ENCODE measurements at places on chromosomes 3 and 15. TPM values are rescaled to one million over a fixed set of nuclear protein-coding genes. Genes with fewer than 3 reads are reported as not detected.

DNA sequence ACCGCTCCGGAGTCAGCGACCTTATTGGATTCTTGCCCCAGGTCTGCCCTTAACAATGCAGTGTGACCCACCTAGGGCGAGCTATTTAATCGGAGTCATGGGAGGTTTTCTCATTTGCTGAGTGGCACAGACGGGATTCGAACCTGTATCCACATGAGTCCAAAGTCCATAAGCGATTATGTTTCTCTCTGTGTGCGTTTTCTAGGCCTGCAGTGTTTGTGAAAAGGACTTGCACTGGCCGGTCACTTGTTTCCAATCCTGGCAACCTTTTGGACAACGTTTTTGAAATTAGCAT lies 691 bp upstream of the HDGFL3 start:
- DNase-seq, result no peak

DNA sequence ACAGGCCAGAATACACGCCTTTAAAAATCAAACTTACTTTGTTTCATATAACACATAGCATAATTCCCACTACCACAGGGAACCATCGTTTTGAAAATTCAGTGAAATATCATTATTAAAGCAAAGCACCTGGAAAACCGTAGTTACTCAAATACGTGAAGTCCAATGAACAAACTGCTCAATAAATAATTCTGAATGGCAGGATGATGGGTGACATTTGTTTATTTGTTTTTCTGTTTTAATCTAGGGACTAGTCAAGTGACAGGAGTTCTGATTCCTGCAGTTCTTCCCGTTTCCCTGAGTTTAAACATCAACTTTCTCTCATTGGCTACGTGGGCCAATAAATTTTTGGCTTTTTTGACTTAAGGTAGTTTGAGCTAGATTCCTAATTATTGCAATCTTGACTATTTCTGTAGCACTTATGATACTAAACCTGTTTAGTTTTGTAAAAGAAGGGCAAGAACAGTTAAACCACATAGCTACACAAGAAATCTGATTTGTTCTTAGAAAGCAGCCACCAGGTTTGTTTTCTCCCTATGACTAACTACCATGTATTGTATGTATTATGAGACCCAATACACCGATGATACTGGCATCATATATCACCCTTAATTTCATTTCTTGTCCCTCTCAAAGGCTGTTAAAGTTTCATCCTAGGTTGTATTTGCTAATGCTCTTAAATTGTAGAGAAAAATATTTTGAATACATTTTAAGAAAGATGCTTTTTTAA lies 411.2 kb downstream of the SHQ1 start:
- DNase-seq, result no peak

GRCh38 chr3:193586526-193586925 lies 6.5 kb upstream of the OPA1 start:
- no peak for DNase-seq

The SLC27A2 gene
- 36.4 TPM for total RNA-seq

The RHCG gene
- not detected for total RNA-seq

DNA sequence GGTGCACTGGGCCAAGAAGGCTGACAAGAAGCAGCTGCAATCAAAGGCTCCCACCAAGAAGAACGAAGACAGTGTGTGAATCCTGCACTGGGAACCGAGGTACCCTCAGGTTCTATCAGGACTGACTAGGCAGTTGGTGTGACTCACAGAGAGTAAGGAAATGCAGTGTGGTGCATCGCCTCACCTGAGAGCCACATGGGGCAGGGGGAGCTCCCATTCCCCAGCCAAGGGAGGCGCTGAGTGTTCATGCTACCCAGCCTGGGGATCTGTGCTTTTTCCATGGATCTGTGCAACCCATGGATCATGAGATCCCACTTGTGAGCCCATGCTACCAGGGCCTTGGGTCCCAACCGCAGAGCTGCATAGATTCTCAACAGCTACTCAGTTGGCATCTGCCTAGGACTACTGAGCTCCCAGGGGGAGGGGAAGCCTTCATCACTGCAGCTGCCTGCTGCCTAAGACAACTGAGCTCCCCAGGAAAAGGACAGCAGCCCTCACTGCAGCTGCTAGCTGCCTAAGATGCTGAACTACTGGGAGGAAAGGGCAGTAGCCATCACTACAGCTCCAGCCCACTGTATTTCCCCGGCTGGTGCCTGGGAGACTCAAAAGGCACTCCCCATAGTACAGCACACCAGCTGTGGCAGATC lies 6.9 kb upstream of the PLSCR2 start:
- DNase-seq, result no peak

DNA sequence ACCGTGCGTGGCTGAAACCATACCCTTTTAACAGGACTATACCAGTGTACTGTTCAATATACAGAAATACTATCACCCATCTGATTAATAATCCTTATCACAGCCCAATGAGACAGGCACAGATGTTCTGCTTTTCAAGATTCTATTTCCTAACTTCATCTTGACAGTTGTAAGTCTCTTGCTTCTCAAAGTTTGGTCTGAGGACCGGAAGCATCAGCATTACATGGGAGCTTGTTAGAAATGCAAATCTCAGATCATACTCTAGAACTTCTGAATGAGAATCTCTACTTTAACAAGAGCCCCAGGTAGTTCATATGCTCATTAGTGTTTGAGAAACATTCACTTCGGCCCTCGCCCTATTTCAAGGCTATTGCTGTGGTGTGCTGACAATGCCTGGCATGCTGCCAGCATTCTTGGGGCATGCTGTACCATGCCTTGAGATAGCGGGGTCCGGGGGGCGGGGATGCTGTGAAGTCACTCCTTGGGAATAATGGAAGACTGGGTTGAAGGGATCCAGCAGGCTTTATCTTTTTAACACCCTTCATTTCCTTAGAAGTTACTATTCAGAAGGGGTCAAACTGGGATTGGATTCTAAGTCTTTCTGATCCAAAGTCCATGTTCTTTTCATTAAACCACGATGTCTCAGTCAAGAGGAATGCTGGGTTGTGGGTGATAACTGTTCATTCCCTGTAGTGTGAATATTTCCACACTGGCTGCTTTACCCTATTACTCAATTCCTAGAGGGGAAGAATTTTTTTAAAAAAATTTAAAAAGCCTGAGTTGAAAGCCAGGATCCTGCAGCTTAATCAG lies 194.7 kb downstream of the LPP start:
- DNase-seq, result no peak

DNA sequence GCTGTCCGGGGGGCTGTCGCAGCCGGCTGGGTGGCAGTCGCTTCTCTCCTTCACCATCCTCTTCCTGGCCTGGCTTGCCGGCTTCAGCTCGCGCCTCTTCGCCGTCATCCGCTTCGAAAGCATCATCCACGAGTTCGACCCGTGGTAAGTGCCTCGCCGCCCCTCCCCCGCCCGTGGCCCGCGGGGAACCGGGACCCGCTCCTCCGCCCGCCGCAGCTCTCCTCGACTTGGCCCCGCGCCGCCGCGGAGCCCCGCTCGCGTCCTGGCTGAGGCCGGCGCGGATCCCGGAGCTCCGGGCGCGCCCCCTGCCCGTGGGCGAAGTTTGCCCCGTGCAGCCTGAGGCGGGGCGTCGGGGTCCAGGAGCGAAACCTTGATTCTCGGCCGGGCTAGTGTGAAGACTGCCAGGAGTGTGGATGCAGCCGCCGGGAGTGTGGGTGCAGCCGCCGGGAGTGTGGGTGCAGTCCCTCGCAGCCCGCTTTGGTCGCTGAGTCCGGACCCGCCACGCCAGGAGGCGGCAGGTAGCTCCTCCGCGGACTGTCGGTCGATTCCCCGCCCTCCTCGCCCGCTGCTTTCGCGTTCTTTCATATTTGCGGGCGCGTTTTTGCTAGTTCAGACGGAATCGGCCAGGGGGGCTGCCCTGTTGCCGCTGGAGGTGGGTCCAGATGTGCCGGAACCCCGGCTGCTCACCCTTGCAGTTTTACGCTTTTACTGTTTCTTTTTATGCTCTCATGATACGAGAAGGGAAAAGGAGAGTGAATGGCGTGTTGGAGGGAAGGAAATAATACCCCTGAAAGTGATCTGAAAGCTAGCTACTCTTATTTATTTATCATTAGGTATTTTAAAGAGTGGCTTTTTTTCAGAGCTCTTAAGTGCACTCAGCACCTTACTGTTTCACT lies 692 bp downstream of the STT3B start:
- DNase-seq, result peak; percentile 76

DNA sequence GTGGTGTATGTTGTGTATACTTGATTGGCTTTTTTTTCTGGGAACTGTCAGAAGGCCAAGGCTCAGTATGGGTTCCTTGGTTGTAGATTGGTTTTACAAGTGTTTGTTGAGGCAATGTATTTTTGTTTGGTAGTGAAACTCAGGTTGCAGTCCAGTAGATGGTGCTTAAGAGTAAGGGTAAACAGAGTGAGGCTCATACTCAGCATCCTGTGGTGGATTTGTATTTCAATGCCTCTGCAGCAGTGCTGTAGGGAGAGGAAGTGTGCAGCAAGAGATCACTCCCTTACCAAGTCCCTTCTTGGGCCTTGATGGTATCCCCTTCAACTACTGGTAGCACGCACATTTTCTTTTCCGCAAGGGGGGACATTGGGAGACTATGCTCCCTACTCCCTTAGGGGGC lies 428.5 kb upstream of the CNTN3 start:
- no peak for DNase-seq

GRCh38 chr3:115186351-115187148 lies 39.5 kb upstream of the ZBTB20 start:
- DNase-seq, result no peak

The MOBP gene
- not detected for total RNA-seq

The MDFIC2 gene
- total RNA-seq, result not detected

DNA sequence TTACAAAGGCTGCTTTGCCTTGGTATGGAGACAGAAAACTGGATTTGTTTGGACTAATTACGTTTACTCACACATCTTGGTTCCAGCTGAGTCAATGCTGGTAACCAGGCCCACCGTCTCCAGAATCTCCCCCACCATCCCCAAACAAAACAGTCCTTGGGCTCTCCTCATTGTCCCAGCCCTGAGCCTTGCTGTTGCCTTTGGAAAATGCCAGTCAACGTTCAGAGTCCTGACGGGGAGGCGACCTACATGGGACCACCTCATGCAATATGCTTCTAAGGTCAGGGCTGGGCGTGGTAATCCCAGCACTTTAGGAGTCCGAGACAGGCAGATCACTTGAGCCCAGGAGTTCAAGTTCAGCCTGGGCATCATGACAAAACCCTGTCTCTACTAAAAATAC lies 85.2 kb upstream of the IQSEC1 start:
- DNase-seq, result no peak

The ANKUB1 gene
- total RNA-seq, result not detected

The FEZF2 gene
- not detected for total RNA-seq

The ARID3B gene
- 56.0 TPM for total RNA-seq

- DNase-seq, result no peak
Measured at GRCh38 chr3:41819236-41819635, 142.7 kb downstream of the ULK4 start.

The C15orf62 gene
- 0.82 TPM for total RNA-seq

DNA sequence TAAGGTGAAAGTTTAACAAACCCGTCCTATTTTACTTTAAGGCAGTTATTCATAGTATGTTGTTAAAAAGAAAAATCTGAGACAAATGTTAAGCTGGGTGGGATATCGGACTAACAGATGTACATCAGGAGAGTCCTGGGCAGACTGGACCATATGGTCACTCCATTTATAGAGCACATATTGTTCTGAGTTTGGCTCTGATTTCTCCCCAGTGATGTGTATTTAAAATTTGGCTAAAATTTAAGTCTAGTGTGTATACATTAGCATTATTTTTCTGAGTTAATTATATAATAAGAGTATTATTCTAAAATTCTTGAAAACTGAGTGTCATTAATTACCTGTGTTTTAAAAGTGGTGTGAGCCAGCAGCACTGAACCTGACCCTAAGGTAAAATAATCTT lies 6.1 kb downstream of the GMPS start:
- no peak for DNase-seq

- DNase-seq, result no peak
Measured at GRCh38 chr3:67382536-67382935, 271.9 kb downstream of the SUCLG2 start.

- peak; percentile 68 for DNase-seq
Measured at GRCh38 chr3:57756528-57757401, 656 bp downstream of the SLMAP start.

DNA sequence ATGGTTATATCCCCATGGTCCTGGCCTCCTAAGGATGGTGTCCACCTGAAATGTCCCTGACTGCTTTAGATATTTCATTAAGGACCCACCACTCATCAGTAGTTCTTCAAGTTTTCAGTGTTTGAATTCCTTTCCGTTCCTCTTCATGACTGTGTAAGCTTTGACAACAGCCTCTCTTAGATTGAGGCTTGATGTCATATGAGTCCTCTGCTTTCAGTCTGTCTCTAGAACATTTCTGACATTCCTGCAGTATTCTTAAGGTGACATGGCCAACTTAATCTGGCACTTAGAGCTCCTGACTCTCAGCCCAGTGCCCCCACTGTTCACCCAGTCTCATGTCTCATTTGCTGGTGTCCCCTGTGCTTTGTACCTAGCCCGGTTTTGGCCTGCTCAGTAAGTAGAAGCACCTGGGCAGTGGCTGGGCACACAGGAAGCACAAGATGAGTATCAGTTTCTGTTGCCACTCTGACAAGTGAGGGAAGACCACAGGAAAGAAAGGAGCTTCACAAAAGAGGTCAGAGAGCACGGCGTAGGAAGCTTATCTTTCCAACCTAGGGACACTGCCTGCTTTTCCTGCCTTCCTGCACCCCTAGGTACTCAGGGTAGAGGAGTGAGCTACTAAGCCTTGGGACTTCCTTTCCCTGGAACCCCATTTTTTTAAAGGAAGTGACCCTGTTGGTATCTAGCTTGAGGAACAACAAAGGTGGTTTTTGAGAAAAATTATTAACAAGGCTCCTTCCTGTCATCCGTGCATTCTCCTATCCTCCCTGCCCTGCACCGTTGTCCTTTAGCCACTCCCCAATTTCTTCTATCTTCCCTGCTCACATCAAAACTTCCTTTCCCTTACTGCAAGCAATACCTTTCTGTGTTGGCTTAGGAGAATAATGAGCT lies 103.1 kb downstream of the KLHL25 start:
- peak; percentile 79 for DNase-seq

The AMT gene
- 6.9 TPM for total RNA-seq

The NME9 gene
- total RNA-seq, result not detected

The OXNAD1 gene
- total RNA-seq, result 44.9 TPM

GRCh38 chr3:129583289-129583688 lies 23.2 kb downstream of the PLXND1 start:
- no peak for DNase-seq

- DNase-seq, result no peak
Measured at GRCh38 chr3:146577662-146578061, 27.5 kb downstream of the PLSCR5 start.

The MUC4 gene
- total RNA-seq, result 0.26 TPM

DNA sequence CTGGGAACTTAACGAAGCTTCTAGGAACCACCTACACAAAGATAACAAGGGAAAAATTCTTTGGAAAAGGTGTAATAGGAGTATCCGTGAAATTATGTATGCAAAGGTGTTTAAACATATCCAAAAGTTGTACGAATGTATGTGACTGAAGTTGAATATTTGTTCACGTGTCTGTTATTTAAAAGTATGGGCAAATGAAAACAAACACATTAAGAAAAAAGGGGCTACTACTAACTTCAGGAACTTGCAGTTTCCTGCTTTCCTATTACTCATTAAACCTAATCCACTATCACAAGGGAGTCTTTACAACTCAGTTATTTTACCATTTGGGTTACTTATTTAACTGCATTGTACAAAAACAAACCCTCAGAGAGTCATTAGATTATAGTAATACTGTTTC lies 33.9 kb upstream of the GRAMD1C start:
- DNase-seq, result no peak

The CCDC39 gene
- total RNA-seq, result not detected

GRCh38 chr3:49683162-49683561 lies 6.1 kb downstream of the MST1 start:
- DNase-seq, result no peak

The EFHB gene
- total RNA-seq, result 0.66 TPM

- peak; percentile 34 for DNase-seq
Measured at GRCh38 chr3:39144748-39145380, 8.5 kb downstream of the CSRNP1 start.

- DNase-seq, result no peak
Measured at GRCh38 chr3:130517602-130518001, 625 bp downstream of the COL6A6 start.
